ENCODE measurements at places on chromosomes 7 and 10.

DNA sequence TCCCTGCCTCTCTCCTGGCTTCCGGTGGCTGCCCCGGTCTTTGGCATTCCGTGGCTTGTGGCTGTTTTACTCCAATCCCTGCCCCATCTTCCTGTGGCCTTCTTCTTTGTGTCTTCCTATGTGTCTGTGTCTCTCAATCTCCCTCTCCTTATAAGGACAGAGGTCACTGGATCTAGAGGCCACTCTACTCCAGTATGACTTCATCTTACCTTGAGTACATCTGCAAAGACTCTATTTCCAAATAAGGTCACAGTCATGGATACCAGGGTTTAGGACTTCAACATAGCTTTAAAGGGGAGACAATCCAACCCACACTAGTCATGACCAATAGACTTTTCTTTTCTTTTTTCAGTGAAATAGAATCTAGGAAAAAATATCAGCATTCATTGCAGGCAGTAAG is 153.3 kb upstream of the INSYN2A start:
- DNase-seq = no peak

DNA sequence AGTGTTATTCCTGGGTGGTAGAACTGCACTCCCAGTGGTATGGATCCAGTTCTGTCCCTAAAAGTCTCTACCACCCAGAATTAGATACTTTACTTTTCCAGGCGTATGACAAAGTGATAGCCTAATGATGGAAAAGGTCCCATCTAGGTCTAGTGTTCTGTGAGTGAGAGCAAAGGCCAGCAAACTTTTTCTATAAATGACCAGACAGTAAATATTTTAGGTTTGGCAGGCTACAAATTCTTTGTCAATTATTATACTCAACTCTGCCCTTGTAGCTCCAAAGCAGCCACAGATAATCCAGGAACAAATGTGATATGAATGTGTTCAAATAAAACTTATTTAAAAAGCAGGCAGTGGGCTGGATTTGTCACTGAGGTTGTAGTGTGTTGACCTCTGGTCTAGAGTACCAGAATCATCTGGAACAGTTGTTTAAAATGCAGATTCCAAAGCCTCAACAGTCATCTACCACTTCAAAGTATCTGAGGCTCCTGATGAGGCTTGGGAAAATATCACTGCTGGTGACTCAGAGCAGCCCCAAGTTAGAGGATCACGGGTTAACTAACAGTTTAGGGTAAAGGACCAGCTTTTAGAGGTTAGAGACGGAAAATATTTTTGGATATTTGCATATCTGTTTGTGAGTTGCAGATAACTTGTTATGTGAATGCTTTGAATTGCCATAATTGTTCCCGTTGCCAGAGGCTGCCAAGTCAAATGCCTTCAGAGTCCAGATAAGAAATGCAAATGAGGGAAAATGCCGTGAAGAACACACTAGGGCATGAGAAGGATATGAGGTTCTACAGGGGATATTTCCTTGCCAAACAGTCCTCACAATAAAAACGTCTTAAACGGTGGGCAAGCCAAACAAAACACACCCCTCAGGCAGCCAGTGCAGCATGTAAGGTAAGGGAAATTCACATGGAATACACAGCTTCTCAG is 19.4 kb downstream of the NRAP start:
- DNase-seq = no peak

DNA sequence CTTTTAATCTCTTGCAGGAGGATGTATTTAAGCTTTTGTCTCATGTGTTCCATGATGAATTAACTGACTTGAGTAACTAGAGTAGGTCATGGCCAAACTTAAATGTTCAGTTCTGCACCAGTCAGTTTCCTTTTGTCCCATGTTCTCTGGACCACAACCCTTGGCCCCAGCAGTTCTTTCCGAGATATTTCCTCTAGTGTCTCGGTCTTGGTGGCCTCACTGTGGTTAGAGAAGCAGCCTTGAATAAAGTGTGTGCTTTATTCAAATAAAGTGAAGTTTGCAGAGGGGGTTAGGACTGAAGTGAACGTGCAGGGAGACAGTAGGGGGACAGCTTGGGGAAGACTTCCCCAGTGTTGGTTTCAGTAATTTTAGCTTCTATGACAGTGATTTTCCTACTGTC is 9.3 kb downstream of the ZNF212 start:
- DNase-seq = peak; percentile 37

GRCh38 chr7:36638140-36638539 is 86.2 kb downstream of the AOAH start:
- DNase-seq = no peak

GRCh38 chr7:20786421-20786778 is 286 bp downstream of the SP8 start:
- DNase-seq = no peak

GRCh38 chr10:94123258-94123995 is 129.7 kb downstream of the PLCE1 start:
- DNase-seq = no peak

GRCh38 chr10:65123120-65123519 is 1601.9 kb downstream of the REEP3 start:
- no peak for DNase-seq

DNA sequence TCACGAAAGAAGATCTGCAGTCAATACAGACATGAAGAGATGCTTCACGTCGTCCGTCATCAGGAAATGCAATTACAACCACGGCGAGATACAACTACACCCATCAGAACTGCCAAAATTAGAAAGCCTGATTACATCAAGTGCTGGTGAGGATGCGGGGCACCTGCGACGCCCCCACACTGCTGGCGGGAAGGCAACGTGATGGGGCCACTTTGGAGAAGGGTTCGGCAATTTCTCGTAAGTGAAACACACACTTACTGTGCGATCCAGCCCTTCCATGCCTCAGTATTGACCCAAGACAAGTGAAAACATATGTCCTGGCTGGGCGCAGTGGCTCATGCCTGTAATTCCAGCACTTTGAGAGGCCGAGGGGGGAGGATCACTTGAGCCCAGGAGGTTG is 25.8 kb upstream of the PDGFA start:
- no peak for DNase-seq

DNA sequence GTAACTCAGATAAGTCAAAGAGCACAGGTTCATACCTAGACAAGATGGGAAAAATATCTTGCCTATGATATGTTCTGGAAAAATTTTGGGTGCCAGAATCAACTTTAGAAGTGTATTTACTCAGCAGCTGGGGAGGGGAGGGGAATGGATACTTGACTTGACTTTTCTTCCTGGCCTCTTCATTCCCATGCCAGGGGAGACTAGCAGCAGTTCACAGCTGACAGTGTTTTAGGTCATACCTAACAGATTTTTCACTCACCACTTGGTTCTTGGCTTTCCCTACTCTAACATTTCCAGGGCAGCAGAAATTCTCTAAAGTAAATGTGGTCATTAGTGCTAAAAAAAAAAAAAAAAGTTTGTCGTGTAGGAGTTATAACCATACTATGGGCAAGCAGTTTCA is 46.3 kb downstream of the TAS2R16 start:
- DNase-seq = no peak

- DNase-seq = no peak
Measured at GRCh38 chr7:134362587-134363483, 46.1 kb upstream of the SLC35B4 start.

GRCh38 chr7:116661865-116662264 is 10.1 kb upstream of the MET start:
- no peak for DNase-seq

GRCh38 chr10:123573236-123574108 is 92.7 kb upstream of the GPR26 start:
- DNase-seq = peak; percentile 33

DNA sequence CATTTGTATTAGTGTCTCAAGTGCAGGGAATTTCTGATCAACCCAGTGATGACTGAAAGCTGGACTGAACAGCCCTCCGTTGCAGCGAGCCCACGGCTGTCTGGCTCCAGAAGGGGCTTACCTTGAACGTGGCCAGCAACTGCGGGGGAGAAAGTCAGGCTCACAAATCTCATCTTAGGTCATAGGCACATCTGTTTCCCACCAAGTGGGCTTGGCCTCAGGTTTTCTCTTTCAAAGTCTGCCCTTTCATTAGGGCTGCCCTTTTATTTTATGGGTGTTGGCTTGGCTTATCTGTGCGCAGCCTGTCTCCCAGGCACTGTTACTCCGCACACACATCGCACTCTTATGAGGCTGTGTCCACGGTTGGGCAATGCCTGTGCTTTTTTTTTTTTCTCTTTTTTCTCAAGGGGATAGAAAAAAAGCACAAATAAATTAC is 178.0 kb downstream of the JCAD start:
- no peak for DNase-seq

DNA sequence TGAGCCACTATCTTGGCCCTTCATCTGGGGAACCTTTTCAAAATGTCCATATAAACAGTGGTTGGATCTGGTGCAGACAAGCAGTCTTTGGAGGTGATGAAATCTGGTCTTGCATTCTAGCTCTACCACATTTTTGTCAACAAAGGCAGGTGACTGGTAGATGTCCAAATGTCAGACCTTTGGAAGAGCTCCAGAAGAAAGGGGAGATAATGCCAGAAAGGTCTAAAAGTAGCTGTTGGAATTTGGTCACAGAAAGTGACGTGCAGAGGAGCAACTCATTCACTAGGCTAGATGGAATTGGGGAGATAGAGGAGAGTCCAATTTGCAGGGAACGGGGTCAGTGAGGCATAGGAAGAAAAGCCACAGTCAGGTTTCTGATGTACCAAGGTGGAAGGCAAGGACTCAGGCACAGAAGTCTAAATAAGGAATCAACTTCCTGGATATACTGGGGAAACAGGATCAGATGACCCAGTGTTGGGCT is 36.4 kb upstream of the WAC start:
- DNase-seq = no peak

- no peak for DNase-seq
Measured at GRCh38 chr7:83058667-83059066, 104.0 kb downstream of the PCLO start.

- no peak for DNase-seq
Measured at GRCh38 chr7:24891311-24891735, 88.7 kb downstream of the OSBPL3 start.

DNA sequence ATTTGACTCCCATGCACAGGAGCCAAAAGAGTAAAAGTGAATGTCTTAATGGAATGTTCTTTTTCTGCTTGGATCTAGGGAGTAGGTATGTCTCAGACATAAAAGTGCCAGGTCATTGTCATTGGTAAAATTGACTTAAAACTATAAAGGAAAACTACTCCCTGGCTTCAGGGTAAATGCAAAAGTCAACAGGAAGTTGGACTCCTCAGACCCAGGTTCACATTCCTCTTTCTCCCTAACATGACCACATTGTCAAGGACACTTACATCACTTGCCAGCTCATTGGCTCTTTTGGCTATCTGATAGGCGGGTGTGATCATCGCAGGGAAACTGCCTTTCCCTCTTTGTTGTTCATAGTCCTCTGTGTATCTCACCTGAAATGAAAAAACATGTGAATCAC is 13.7 kb downstream of the NRAP start:
- no peak for DNase-seq

DNA sequence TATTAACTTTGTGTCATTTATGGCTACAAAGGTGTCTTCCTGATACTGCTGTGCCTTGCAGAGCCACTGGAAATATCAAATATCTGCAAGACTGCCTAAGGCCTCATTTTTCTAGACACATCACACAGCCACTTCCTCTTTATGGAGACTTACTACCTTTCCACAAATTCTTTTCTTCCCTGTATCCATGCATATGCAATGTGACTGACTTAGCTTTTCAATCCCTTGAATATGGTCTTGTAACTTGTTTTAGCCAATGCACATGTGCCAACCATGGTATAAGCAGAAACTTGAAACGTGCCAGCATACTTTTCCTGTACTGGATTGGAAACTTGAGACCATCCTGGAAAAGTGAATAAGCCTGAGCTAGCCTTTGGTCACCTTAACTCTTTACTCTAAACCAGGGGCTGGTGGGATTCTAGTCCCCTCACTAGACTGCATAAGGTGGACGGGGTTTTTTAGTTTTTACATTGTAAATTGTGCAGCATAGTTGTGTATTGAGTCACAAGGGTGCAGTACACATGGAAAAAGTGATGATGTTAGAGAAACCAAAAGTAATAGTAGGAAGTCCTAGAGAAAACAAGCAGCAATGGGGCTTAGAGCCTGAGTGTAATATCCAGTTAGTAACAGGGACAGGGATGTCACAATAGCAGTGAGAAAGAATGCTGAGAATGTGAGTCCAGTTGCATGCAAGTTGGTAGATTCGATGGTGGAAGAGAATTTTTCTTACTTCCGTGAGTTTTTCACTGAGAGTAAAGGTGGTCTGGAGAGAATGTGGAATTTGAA is 879.5 kb downstream of the SORCS1 start:
- no peak for DNase-seq

DNA sequence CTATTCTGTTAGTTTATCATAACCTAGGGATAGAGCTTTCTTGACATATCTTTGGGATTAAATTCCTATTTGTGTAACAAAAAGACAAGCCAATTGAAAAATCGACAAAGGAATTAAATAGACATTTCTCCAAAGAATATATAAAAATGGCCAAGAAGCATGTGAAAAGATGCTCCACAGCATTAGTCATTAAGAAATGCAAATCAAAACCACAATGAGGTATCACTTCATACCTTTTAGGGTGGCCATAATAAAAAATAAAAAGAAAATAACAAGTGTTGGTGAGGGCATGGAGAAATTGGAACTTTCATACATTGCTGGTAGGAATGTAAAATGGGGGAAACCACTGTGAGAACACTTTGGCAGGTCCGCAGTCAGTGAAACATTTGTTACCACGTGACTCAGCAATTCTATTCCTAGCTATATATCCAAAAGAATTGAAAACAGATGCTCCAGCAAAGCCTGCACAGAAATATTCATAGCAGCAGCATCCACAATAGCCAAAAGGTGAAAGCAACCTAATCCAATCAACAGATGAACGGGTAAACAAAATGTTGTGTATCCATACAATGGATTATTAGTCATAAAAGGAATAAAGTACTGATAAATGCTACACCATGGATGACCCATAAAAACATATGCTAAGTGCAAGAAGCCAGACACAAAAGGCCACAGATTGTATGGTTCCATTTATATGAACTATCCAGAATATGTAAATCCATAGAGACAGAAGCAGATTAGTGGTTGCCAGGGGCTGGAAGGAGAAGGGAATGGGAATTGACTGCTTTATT is 20.5 kb downstream of the SPAG6 start:
- no peak for DNase-seq

DNA sequence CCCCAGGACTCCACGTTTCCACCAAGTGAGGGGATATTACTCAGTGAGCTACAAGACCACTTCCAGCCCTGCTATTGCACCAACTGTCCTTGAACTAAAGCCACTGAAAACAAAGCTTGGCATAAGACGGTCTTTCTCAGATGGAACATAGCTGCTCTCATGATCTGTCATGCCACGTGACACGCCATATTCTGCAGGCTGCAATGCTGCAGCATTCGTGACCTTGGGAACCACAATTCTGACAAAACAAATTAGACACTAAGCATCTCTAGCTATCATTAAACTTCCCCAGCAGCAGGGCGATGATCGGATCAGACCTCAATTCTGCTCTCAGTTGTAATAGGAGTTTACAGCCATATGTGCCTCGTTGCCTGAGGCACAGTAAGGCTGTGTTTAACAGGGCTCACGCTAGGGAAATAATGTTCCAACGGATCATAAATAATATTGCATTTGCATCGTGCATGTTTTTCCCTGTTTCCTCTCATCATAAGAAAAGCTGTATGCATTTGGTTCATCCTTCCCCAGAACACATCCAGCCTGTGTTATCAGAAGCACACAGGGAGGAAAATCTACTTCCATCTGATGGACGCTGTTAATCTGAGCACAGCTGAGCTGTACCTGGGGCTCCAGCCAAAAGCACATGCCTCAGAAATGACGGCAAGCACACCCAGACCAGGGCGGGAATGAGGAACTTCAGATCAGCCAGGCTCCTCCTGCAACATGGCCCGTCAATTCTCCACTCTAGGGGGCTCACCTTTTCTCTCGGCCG is 38.6 kb upstream of the CNPY1 start:
- DNase-seq = no peak

GRCh38 chr7:134691546-134692343 is 45.1 kb downstream of the BPGM start:
- no peak for DNase-seq
